ENCODE measurements at places on chromosomes 12 and 14.

- DNase-seq: no peak
These were observed 64.2 kb downstream of the PHETA1 start for GRCh38 chr12:111304642-111305071.

- DNase-seq: no peak
These were observed 210.9 kb upstream of the PRKD1 start for GRCh38 chr14:30138567-30138966.

DNA sequence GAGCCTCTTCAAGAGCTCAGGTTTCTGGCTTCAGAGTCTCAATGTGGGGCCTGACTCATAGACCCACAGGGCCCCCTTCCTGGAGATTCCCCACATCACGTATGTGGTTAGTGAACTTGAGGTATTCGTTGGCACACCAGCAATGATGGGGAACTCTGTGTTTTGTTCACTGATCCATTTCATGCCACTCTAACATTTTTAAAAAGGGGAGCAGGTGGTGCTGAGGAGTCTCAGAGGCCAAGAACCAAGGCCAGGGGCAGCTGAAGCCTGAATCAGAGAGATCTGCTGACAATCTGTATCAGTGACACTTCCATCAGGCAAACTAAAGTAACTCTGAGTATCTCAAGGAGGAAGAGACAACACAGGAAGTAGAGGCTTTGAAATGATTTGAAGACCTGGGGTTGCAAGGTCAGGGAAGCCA, 323.4 kb downstream of the VRK1 start:
- DNase-seq: peak; percentile 12

- no peak for DNase-seq
These were observed 71.8 kb downstream of the DAD1 start for GRCh38 chr14:22517117-22517720.

GRCh38 chr14:100317912-100318808, 5.0 kb upstream of the SLC25A47 start:
- peak; percentile 54 for DNase-seq

GRCh38 chr12:121441555-121441954, 41.6 kb downstream of the RNF34 start:
- no peak for DNase-seq

- no peak for DNase-seq
These were observed 2.0 kb downstream of the AMHR2 start for GRCh38 chr12:53425515-53426150.

DNA sequence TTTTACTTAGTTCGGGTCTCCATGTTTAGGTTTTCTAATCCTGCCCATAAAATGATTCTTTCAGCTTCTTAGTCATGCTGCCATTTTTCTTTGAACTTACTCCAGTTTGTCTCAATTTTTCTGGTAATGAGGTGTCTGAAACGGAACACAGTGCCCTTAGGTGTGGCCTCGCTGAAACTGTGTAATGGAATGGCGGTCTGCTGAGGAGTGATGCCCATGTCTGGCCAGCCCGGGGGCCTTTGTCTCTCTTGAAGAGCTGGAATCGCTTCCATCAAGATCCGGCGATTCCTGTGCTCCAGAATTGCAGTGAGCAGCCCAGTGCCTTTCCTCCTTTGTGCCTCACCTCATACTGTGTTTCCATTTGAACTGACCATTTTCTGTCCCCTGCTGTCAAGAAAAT, 112.5 kb downstream of the FBXL14 start:
- DNase-seq: no peak

- DNase-seq: no peak
These were observed 6.3 kb downstream of the MTHFD1 start for GRCh38 chr14:64394423-64394822.

DNA sequence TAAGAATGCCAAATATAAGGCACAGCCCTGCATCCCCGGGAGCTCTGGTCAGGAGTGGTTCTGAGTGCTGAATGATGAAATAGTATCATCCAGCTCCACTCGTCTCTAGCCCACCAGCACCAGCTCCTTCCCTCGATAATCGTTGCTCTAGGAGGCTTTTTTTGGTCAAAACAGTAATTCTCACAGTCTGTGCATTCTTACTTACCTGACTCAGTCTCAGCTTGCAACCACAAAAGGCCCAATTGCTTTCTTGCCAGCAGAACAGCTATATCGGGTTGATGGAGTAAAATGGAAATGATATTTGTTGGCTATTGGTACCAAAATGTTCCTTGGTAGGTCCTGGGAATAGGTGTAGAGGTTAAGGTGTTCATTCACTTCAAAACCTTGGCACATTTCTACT, 94.8 kb downstream of the BMP4 start:
- DNase-seq: no peak

GRCh38 chr12:52899338-52900035, 5.4 kb downstream of the KRT8 start:
- DNase-seq: no peak

GRCh38 chr12:129964300-129964699, 60.5 kb upstream of the TMEM132D start:
- DNase-seq: no peak

All from stimulated activated CD8-positive, alpha-beta memory T cell treated with anti-CD3 and anti-CD28 coated beads, Interleukin-7, amount 100 ng/mL, for 24 hours (primary cell).